IPS-NIHi11 (cell line): ENCODE measurements at places on chromosomes 3 and 15.

GRCh38 chr3:26365706-26366105 lies 256.9 kb upstream of the LRRC3B start:
- no peak for DNase-seq

GRCh38 chr3:186772281-186772694 lies 11.1 kb upstream of the EIF4A2 start:
- DNase-seq, result no peak

- DNase-seq, result peak; percentile 32
These were observed 24.4 kb downstream of the SEC61A1 start for GRCh38 chr3:128076483-128077201.

DNA sequence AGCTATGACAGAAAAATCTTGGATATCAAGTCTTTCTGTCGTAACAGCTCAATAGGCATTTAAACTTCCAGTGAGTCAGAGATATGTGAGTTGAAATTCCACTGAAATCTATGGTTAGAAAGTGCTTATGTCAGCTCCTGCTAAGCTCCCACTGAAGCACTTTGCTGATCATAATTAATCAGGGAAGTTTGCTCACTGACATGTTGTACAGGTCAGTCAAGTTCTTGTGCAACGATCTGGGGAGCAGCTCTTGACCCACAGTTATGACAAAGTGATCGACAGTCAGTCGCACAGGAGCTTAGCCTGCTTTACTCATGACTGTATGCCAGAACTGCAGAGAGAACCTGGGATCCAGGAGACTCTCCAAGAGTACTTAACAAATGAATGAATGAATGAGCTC lies 453.5 kb downstream of the SOX2 start:
- DNase-seq, result no peak

DNA sequence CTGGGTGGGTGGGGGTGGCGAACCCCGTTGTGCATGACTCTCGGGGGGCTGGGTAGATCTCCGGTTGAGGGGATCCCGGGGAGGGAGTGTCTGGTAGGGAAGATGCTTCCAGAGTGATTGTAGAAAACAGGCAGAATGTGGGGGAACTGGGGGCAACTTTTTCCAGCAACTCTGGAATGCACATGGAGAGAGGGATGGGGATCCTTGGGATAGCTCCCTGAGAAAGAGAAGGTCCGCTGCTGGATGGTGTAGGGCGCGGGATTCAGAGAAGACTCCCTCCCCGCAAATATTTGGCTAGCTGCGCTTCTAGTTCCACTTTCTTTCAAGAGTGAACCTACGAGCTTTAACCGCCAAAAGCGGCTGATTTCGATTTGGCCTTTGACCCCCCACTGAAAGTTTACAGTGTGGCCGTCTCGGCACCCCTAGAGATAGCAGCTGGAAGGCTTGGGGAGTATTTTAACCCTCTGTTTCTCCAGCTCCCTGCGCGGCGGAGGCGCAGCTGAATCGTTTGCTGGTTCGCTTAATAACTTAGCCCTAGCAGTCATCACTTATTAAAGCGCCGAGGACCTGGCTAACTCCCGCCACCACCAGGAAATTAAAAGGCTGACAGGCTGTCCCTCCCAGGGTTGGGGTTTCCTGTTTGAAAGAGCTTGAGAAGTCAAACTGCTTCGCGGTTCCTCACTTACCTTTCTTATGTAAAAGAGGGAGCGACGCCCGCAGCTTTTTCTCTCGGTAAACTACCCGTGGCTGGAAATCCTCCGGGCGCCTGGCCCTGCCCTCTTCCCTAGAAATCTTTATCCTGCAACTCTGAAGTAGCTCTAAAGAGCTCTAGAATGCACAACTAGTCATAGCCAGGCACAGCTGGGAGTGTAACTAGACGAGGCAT lies 1.2 kb downstream of the PHLDB2 start:
- peak; percentile 79 for DNase-seq

GRCh38 chr3:81643721-81644120 lies 117.7 kb downstream of the GBE1 start:
- DNase-seq, result peak; percentile 30

- no peak for DNase-seq
These were observed 143.2 kb upstream of the PRICKLE2 start for GRCh38 chr3:64368257-64369020.

DNA sequence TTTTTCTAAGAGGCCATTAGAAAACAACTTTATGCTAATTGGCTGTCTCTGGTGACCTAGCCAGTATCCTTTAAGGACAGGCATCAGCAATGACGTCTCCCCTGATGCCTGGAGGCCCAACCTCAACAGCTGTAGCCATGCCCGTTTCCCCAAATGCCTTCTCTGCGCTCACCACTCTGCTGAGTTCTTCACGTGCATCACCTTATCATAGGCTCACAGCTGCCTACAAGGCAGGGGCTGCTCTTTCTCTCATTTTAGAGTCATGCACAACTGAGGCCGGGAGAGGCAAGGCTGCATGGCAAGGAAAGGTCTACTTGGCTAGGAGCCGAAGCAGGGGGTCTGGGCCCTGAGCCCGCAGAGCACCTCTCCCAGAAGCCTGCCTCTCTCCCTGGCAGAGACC lies 43.9 kb upstream of the SEC13 start:
- no peak for DNase-seq

DNA sequence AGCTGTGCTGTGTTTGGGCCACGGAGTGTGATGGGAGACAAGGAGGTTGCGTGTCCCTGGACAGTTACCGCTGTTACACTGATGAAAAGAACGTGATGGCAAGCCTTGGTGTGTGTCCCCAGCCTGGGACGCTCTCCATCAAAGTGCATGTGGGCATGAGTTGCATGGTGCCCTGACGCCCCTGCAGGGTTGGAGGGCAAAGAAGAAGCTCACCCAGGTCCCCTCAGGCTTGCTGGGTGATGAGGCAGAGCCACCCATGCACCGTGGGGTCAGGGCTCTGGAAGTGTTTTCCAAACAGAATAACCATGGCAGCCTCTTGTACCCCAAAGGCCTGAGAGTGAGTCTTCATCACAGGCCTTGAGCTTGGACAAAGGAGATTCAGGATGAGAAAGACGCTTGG lies 189.2 kb downstream of the ATP10A start:
- DNase-seq, result no peak

DNA sequence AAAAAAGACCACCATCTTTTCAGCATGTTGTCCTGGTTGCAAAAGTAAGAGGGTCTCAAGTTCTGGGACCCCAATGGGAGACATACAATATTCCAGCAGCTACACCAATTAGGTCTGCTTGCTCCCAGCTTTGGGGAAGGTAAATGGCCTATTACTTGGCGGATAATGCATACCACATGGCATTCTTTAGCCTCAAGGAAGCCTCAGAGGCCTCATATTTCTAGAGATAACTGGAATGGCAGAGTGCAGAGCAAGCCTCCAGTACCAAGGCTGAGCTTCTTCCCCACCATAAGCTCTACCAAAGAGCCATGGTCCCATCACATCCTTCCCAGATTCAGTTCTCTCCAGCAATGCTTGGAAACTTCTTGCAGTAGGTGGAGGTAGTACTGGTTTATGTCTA lies 493.8 kb downstream of the SHQ1 start:
- no peak for DNase-seq

DNA sequence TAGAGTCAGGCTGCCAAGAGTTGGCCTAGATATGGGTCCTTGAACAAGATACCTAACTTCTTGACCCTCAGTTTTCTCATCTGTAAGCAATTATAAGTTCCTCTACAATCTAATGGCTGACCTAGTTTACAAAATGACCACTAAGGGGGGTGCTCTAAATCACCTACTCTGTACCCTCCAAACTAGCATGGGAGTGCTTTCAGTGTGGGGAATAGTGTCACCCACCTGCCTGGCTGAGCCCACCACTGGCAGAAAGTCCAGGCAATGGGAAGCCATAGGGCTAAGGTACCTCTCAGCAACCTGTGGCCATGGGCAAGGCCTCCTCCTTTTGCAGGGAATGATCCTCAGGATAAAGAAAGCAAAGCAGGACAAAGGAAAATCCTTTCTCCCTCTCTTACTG lies 58.9 kb downstream of the COL6A5 start:
- no peak for DNase-seq

DNA sequence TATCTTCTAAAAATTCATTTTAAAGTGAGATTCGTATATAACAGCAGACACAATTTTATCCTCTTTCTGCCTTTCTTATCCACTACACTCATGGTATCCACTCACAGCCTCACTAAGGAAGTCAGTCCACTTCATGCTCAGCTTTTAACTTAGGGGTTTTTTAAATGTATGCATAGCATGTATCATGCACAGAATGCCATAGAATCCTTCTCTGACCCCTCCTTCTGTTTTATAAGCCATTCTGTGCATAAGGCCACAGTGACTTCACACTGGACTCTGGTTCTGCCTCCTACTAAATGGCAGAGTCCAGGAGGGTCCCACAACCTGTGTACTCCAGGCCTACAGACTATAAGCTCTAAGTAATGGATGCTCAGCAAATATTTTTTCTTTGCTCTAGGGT lies 129.2 kb downstream of the ATG7 start:
- no peak for DNase-seq

DNA sequence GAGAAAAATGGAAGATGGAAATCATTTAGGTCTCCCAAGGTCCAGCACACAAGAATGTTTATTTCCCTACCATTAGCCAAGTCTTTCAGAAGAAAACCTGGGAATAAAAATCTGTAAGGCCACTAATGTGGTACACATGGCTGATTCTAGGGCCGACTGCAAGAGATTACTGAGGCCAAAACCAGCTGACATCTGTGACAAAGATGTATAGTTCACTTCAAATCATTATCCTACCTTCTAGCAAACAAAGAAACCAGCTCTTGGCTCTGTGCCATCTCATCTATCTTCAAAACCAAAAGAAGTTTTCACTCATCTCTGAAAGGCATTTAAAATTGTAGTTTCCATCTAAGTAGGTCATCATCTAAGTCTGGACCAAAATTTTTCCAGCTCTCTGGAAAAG lies 43.9 kb downstream of the ERC2 start:
- DNase-seq, result no peak

DNA sequence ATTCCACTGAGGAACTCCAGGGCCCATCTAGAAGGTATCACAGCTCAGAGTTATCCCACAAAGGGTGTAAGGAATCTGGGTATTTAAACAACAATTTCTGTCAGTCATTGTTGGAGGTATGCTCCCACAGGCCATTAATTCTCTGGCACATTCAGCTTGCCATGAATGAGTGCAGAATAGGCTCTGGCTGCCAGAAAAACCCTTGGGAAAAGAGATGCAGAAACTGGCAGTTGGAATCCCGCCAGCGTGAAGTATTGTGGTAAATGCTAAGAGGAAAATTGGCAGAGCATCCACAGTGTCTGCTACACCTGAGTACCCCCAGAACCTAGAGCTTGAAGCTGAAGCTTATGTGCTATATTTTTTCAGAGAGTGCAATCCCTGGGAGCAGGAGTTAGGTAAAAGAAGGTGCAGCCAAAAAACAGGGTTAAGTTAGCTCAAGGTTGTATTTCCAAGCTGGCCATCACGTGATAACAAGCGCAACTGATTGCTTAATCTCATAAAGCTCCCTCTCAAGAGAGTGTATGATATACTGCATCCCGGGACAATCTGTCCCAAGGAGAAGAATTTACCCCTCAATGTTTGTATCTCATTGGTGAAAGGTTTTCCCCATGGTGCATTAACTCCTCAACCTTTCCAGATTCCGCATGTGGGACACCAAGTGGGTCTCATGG lies 94.2 kb upstream of the ACP3 start:
- DNase-seq, result peak; percentile 25

- no peak for DNase-seq
These were observed 158.3 kb downstream of the CNTN3 start for GRCh38 chr3:74456166-74456565.

- no peak for DNase-seq
These were observed 173.6 kb downstream of the UACA start for GRCh38 chr15:70589728-70590127.

DNA sequence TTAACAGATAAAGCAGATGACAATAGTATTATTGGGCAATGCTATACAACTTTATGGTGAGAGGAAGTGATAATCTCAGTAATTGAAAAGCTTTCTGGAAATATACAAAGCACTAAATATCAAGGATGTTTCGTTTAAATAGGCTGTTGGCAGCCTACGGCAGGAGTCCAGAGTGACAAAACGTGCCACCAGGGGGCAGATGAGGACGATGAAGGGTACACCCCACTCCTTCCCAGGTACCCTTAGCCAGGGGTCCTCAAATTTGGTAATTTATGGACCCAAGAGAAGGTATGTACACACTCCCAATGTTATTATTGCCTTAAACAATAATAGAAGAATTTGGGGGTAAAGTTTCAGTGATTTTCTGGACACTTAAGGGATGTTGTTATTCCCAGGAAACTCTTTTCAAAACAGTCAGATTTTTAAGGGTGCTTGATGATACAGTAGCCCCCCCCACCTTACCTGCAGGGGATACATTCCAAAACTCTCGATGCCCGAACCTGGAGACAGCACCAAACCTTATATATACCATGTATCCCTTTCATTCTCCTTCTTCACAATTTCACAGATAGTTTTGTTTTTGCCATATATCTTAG lies 1.4 kb upstream of the MAGEL2 start:
- DNase-seq, result peak; percentile 39

- DNase-seq, result no peak
These were observed 76.0 kb downstream of the SRGAP3 start for GRCh38 chr3:9173445-9173844.

DNA sequence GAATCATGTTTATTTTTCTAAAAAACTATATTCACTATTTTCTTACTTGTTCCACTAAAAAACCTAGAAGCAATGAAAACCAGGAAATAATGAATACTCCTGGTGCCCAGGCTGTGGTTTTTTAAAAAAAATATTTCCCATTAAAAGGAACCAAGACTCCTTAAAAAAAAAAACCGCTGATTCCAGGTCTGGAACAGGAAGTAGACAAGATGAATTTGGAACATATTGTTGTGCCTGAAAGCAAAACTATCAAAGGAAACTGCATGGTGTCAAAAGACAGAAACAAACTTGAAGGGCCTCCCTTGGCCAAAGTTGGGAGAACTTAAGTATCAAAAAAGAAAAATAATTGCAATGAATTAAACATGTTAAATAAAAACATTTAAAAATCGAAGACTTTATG lies 245.3 kb upstream of the P2RY1 start:
- DNase-seq, result no peak

- peak; percentile 38 for DNase-seq
These were observed 71.4 kb upstream of the PSMD6 start for GRCh38 chr3:64094713-64095079.

- peak; percentile 49 for DNase-seq
These were observed 114.6 kb downstream of the SEMA5B start for GRCh38 chr3:122912772-122913538.

DNA sequence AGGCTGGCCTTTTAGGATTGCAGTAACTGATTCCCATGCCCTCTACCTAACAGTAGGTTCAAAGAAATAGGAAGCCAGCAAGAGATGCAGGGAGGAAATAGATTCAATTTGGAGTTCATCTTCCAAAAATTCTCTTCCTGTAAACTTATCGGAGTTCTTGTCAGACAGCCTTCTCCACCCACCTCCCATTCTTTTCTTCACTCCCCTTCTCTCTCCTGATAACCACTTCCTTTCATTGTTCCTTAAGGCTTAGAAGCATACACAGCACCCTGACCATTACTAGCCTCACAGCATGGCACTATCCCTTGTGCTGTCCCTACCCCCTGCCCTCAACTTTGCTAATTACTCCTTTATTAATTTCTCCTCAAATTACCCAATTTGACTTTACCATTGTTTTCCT lies 130.4 kb upstream of the ADAMTS9 start:
- DNase-seq, result no peak

GRCh38 chr3:109903100-109903499 lies 565.8 kb upstream of the DPPA4 start:
- DNase-seq, result no peak

- DNase-seq, result no peak
These were observed 73.0 kb downstream of the HCN4 start for GRCh38 chr15:73295630-73296286.
